ENCODE measurements at places on chromosomes 2 and 18.

GRCh38 chr2:159647667-159648066 is 31.3 kb upstream of the BAZ2B start:
- no peak for DNase-seq

GRCh38 chr2:30149513-30149912 is 2.7 kb downstream of the YPEL5 start:
- DNase-seq: no peak

DNA sequence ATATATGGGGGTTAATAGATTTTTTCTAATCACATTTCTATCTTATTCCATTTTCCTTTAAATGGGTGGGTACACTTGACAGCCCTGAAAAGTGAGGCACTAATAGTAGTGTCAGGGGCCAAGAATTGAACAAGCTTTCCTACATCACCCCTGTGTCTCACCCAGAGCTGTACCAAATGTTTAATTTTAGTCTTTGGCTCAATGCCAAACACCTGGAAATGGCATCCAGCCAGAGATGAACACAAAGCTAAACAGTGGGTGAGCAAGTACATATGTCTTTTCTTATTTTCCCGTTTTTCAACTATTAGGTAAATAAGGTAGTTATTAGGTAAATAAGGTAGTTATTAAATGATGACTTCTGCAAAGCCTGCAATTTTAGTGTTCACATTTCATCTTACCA is 276.3 kb upstream of the ERBB4 start:
- DNase-seq: no peak

DNA sequence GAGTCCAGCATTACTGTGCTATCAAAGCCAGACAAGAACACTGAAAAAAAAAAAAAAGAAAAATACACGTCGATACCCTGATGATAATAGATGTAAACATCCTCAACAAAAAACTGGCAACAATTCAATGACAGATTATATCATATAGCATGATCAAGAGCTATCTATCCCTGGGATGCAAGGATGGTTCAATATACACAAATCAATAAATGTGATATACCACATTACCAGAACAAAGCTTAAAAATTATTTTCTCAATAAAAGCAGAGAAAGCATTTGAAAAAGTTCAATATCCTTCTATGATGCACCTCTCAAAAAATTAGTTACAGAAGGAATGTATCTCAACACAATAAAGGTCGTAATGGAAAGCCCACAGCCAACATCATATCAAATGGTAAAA is 332.8 kb upstream of the MMADHC start:
- DNase-seq: no peak

DNA sequence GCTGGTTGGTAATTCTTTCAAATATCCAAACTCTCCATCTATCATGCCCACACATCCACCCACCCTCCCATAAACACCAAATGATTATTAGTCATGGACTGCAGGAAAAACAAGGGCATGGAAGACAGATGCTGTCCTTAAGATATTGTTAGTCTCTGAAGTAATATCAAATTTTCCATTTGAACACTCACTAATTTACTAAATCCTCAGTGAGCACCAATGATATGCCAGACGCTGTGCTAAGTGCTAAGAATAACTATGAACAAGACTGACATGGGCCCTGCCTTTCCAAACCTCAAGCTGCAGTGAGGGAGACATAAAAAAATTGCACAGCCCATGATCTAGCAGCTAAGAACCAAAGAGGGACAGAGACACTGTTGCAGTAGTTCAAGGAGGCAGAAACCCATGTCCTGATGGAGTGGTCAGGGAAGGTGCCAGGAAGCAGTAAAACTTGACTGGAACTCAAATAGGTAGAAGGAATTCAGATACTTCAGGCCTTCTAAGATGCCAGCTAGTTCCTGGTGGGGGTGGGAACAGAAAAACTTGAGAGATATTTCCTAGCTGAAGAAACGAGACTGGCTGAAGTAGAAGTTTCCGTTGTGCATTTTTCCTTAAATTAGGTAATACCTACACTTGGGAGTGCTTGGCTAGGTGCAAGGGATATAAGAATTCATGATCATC is 182.1 kb downstream of the OSR1 start:
- DNase-seq: no peak
